B cell (primary cell): ENCODE measurements at places on chromosomes 5 and 9. TPM values are rescaled to one million over a fixed set of nuclear protein-coding genes. Genes with fewer than 3 reads are reported as not detected.

GRCh38 chr5:155870636-155871035 lies 456.3 kb upstream of the SGCD start:
- H3K27ac ChIP-seq = no peak overlapping the region
- no peak overlapping the region for H3K4me3 ChIP-seq
- no peaks in the 10 kb centered on the region for H3K4me1 ChIP-seq
- H3K36me3 ChIP-seq = no peaks in the 10 kb centered on the region

DNA sequence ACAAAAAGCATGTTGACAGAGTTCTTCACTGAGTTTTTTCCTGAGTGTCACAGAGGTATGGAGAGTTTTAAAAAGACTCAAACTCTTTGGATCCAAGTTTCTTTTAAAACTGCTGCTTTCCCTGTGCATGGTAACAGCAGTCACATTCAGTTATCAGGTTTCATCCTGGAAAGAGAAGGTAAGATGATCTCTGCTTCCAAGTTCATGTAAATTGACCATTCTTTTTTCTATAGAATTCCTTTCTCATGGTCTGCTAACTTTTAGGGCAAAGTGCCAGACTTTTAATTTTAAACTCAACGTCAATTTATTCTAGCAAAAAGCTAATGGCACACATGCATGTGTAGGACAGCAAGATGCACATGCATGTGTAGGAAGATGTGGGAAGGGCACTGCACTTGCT lies 52.5 kb upstream of the PRLR start:
- H3K36me3 ChIP-seq = no peaks in the 10 kb centered on the region
- no peaks in the 10 kb centered on the region for H3K4me1 ChIP-seq
- no peak for DNase-seq
- no peak overlapping the region for H3K4me3 ChIP-seq
- no peaks in the 10 kb centered on the region for H3K27me3 ChIP-seq

TRIM52 gene
- total RNA-seq = 58.6 and 61.3 TPM in 2 replicates

DNA sequence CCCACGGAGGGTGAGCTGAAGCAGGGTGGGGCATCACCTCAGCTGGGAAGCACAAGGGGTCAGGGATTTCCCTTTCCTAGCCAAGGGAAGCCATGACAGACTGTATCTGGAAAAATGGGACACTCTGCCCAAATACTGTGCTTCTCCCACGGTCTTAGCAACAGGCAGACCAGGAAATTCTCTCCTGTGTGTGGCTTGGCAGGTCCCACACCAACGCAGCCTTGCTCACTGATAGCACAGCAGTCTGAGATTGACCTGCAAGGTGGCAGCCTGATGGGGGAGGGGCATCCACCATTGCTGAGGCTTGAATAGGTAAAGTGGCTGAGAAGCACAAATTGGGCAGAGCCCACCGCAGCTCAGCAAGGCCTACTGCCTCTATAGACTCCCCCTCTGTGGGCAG lies 23.2 kb downstream of the RAB3C start:
- H3K36me3 ChIP-seq = no peaks in the 10 kb centered on the region
- H3K27me3 ChIP-seq = no peaks in the 10 kb centered on the region
- no peaks in the 10 kb centered on the region for H3K4me1 ChIP-seq
- no peak overlapping the region for H3K27ac ChIP-seq
- DNase-seq = no peak

GRCh38 chr5:130966990-130967525 lies 198.0 kb downstream of the HINT1 start:
- no peak for DNase-seq
- H3K4me3 ChIP-seq = no peak overlapping the region
- H3K36me3 ChIP-seq = no peaks in the 10 kb centered on the region
- no peak overlapping the region for H3K27ac ChIP-seq
- H3K27me3 ChIP-seq = no peaks in the 10 kb centered on the region
